ENCODE measurements at places on chromosomes 3 and 15. TPM values are rescaled to one million over a fixed set of nuclear protein-coding genes. Genes with fewer than 3 reads are reported as not detected.
A peak's percentile ranks its signal among the peaks of the same experiment; 100 is the strongest.

GRCh38 chr15:39593656-39594445 is 13.0 kb downstream of the THBS1 start:
- no peak for DNase-seq
- no peaks in the 10 kb centered on the region for H3K36me3 ChIP-seq
- H3K4me1 ChIP-seq: no peaks in the 10 kb centered on the region
- H3K27ac ChIP-seq: no peak overlapping the region
- no peak overlapping the region for H3K4me3 ChIP-seq

- H3K36me3 ChIP-seq: no peaks in the 10 kb centered on the region
- H3K4me1 ChIP-seq: no peaks in the 10 kb centered on the region
- no peak overlapping the region for H3K4me3 ChIP-seq
- no peaks in the 10 kb centered on the region for H3K27me3 ChIP-seq
Measured at GRCh38 chr3:100578646-100579045, 30.8 kb upstream of the ADGRG7 start.

DNA sequence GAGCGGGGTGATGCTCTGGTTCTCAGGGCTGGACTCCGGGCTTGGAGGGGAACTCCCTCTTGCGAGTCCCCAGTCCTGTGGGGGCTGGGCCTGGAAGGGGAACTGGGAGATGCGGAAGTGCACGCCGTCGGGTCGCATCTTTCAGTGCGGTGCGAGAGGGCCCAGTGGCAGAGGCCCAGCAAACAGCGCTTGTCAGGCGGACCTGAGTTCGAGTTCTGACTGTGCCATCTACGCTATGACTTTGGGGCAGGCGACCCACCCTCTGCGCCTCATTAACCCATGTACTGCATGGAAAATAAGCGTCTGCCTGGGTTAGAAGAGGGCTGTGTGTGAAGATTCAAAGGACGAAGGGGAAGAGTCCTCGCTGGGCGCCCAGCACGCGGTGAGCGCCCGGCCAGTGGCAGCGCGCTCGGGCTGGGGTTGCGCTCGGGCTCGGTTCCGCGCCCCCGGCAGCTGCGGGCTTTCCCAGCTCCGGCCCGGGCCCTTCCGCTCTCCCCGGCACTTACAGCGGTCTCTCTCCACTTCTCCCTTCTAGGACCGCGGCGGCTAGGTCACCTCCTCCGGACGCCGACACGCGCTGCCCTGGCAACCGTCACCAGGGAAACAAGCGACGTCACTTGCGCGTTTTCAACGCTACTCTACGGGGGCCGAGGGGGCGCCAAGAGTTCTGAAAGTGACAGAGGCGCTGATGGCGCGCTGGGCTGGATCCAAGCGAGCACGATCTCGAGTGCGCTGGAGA is at the start of gene CCDC13:
Gene CCDC13 (minus strand): TSS at position 584 of the 739 bp plus-strand sequence. CDS start 14,908 bp downstream, outside the sequence.
- peak within 1 kb of the TSS; percentile 53 for H3K4me3 ChIP-seq
- H3K36me3 ChIP-seq: no peaks in the 10 kb centered on the region
- H3K4me1 ChIP-seq: peaks cover 8% of the 10 kb centered on the region
- peaks cover 14% of the 10 kb centered on the region for H3K27me3 ChIP-seq
- H3K27ac ChIP-seq: no peak within 1 kb of the TSS
- DNase-seq: peak; percentile 76

DNA sequence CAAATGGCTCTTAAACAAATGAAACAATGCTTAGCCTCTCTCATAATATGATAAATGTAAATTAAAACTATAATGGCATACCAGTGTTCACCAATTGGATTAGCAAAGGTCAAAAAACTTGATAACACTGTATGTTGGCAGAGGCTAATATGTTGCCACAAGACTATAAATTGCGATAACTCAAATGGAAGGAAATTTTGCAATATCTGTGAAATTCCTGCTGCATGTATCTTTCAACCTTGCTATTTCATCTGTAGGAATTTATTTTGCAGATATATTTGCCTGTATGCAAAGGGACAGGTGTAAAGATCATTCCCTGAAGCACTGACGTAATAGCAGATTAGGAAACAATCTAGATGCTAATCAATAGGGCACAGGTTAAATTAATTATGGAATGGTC is 191.4 kb upstream of the EIF1B start:
- no peaks in the 10 kb centered on the region for H3K27me3 ChIP-seq
- DNase-seq: no peak
- H3K4me3 ChIP-seq: no peak overlapping the region

DNA sequence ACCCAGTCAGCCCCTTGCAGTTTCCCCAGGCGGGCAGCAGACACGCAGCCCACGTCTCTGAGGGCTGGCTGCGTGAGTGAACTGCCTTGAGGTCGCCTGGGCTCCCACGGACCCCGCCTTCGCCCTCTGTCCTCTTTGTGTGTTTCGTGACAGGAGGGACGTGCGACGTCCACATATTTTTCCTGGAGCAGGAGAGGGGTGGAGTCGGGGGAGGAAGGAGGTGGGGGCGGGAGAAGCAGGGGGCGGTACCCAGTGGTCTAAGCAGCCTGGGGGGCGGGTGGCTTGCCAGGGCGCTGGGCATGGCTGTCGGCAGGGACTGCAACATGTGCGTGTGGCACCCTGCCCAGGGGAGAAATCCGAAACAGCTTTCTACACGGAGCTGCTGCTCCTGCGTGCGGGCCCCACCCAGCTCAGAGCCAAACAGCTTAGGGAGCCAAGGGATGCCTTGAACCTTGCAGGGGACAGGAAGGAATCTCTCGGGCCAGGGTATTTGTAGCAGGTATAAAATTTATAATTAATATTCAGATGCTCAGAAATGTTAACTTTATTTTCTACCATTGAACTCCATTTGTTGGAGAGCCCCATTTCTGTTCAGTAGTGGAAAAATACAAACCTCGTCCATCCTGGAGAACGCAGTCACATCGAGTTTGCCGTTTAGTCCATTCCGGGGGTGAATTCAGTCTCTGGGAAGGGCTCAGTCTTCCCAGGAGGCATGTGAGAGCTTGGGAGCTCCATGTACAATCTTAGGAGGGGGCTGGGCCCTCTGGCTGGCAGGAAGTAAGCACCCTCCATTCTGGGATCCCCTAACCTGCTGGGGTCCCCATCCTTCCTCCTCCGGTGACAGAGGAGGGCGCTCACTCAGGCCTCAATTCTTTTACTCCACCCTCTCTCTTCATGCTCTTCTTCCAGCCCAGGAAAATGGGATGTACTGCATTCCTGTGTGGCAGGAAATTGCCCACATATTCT is 79.1 kb upstream of the MEF2A start:
- no peak overlapping the region for H3K27ac ChIP-seq
- H3K4me3 ChIP-seq: peak overlapping the region; percentile 34
- peaks cover 21% of the 10 kb centered on the region for H3K4me1 ChIP-seq
- H3K27me3 ChIP-seq: no peaks in the 10 kb centered on the region
- H3K36me3 ChIP-seq: no peaks in the 10 kb centered on the region

DNA sequence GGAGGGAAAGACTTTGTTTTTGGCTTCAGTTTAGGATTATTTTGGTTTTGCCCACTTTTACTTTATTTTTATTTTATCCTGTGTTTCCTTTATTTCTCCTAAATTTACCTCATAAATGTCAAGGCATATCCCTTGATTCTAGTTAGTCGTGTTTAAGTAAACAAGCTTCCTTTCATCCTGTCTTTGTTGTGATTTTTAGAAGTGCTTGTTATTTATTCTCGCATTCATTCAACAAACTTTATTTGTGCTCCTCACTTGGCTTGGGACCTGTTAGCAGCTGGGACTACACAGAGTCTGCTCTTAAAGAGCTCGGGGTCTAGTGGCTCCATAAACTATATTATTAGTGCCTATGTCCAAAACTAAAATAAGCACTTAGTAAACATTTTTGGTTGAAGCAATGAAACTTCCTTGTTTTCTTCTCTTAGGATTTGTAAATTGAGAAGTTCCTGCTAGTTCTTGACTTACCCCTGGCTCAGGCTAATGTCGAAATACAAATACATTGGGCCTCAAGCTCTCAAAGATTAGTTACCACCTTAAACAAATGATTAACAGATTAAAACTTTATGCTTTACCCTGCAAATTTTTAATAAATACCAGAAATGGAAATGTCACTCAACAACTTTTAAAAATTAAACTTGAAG is 19.0 kb upstream of the DMXL2 start:
- no peak overlapping the region for H3K4me3 ChIP-seq
- no peaks in the 10 kb centered on the region for H3K27me3 ChIP-seq
- H3K4me1 ChIP-seq: no peaks in the 10 kb centered on the region
- H3K36me3 ChIP-seq: no peaks in the 10 kb centered on the region
- H3K27ac ChIP-seq: no peak overlapping the region

Gene CAND2
- 0.42 TPM for total RNA-seq

Gene CASR
- total RNA-seq: 0.09 TPM

Gene IL17RB
- total RNA-seq: 0.80 TPM
